ENCODE measurements at places on chromosomes 16 and 17.

GRCh38 chr17:60352071-60352470, 39.9 kb downstream of the USP32 start:
- DNase-seq, result no peak

GRCh38 chr16:16106466-16106865, 116.8 kb downstream of the ABCC6 start:
- DNase-seq, result no peak

GRCh38 chr17:18111330-18111971, 2.9 kb downstream of the MYO15A start:
- DNase-seq, result no peak

- DNase-seq, result no peak
Measured at GRCh38 chr17:17728146-17728545, 46.9 kb downstream of the RAI1 start.

GRCh38 chr17:51869387-51869786, 289.1 kb downstream of the CA10 start:
- no peak for DNase-seq

- DNase-seq, result no peak
Measured at GRCh38 chr16:71399801-71400563, 41.5 kb downstream of the CALB2 start.

- no peak for DNase-seq
Measured at GRCh38 chr16:66481081-66481942, 54.2 kb downstream of the BEAN1 start.

DNA sequence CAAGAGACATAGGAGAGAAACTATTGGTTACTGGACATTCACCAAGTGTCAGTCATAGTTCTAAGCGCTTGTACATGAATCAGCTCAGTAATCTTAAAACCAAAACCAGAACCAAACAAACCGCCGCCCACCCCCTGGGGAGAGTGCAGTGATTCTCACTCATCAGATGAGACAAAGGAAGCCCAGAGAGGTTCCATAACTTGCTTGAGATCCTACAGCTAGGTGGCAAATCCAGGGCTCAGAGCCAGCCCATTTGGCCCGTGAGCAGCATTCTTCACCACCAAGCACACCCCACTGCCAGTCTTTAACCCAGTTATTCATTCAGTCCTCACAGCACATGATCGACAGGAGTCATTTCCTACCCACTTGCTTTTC, 37.2 kb upstream of the RGS9 start:
- DNase-seq, result peak; percentile 53

- DNase-seq, result no peak
Measured at GRCh38 chr17:51435171-51435552, 174.8 kb downstream of the UTP18 start.

Measured in activated CD4-positive, alpha-beta T cell treated with anti-CD3 and anti-CD28 coated beads, Interleukin-2, amount 50 U/mL, for 1 hour (primary cell).